ENCODE measurements at places on chromosomes 16 and 17. TPM values are rescaled to one million over a fixed set of nuclear protein-coding genes. Genes with fewer than 3 reads are reported as not detected.
A peak's percentile ranks its signal among the peaks of the same experiment; 100 is the strongest.

DNA sequence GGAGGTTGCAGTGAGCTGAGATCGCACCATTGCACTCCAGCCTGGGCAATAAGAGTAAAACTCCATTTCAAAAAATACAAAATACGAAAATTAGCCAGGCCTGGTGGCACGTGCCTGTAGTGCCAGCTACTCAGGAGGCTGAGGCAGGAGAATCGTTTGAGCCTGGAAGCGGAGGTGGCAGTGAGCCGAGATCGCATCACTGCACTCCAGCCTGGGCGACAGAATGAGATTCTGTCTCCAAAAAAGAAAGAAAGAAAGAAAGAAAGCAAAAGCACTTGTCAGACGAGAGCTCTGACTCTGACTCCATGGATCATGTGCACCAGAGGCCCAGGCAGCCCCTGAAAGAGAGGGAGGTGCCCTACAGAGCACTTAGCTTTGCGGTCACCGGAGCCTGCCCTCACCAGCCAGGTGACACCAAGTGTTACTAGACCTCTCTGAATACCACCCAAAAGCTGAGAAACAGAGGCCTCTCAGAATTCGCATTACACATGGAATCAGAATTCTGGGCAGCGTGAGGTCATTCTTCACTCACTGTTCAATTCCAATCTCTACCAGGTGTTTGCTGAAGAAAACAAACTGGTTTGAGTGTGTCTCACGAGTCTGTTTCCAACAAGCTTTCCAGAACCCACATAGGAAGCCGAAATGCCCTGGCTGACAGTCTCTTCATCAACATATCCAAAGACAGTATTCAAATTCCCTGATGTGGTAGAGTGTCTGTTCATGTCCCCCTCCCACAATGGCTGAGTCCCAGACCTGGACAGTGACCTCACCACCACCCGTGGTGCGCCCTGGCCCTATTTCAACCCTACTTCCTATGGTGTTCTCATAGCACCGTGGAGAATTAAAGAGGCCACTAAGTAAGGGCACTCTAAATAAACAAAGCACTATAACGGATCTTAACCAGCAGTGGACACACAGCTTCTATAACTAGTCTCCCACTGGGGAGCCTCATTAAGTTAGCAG, 1.5 kb downstream of the FLCN start:
- DNase-seq, result peak; percentile 22

Gene HBA2
- not detected for total RNA-seq

Gene GP1BA
- total RNA-seq, result not detected

Gene SEZ6
- total RNA-seq, result not detected

- no peak for DNase-seq
Measured at GRCh38 chr17:8100111-8100510, 12.6 kb upstream of the ALOX12B start.

Gene ARL16
- total RNA-seq, result 20.8 TPM

Gene KCNH6
- 0.18 TPM for total RNA-seq

DNA sequence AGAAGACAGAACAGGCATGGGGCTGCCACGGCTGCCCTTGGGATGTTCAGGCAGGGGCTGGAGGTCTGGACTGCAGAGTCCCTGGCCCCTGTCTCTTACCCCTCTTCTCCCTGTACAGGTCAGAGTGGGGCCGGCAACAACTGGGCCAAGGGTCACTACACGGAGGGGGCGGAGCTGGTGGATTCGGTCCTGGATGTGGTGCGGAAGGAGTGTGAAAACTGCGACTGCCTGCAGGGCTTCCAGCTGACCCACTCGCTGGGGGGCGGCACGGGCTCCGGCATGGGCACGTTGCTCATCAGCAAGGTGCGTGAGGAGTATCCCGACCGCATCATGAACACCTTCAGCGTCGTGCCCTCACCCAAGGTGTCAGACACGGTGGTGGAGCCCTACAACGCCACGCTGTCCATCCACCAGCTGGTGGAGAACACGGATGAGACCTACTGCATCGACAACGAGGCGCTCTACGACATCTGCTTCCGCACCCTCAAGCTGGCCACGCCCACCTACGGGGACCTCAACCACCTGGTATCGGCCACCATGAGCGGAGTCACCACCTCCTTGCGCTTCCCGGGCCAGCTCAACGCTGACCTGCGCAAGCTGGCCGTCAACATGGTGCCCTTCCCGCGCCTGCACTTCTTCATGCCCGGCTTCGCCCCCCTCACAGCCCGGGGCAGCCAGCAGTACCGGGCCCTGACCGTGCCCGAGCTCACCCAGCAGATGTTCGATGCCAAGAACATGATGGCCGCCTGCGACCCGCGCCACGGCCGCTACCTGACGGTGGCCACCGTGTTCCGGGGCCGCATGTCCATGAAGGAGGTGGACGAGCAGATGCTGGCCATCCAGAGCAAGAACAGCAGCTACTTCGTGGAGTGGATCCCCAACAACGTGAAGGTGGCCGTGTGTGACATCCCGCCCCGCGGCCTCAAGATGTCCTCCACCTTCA, 11.7 kb downstream of the TUBB3 start:
- no peak for DNase-seq

GRCh38 chr16:59591480-59591879, 857.4 kb upstream of the GOT2 start:
- no peak for DNase-seq

Gene UTS2R
- 0.13 TPM for total RNA-seq

- DNase-seq, result peak; percentile 82
Measured at GRCh38 chr17:40903129-40903847, 18.2 kb upstream of the KRT20 start.

DNA sequence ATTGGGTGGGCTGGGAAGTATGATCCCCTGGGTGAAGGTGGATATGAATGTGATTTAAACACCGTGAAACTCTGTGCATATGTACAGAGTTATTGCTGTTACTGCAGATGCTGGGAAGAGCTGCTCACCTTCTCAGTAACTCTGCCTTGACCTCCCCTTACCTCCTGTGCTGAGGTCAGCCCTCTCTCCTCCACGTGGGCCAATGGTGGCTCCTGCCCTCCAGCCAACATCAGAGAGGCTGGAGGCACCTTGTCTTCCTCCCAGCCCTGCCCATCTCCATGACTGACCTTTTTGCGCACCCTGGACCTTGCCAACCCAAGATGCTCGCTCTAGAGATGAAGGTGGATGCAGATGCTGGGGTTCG, 387 bp upstream of the ASB16 start:
- DNase-seq, result no peak

DNA sequence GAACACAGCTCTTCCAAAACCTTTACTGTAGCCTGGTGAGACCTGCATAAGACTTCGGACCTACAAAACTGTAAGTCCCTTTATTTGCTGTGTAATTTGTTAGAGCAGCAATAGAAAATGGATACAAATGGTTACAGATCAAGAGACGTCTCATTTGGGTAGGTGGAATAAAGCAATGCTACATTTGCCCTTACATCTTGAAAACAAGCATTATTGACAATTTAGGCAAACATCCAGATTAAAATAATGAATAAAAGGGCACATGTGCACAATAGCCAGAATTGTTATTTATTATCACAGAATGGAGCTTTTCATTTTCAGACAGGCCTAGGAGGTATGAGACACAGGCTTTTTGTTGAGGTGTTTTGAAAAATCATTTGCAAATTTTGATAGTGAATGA, 222.2 kb upstream of the CPHXL start:
- no peak for DNase-seq

- DNase-seq, result no peak
Measured at GRCh38 chr17:15197229-15197628, 67.9 kb downstream of the PMP22 start.

Gene LPO
- not detected for total RNA-seq

GRCh38 chr17:21124086-21124485, 2.7 kb upstream of the DHRS7B start:
- DNase-seq, result no peak

GRCh38 chr17:83075270-83075880, 4.0 kb upstream of the METRNL start:
- DNase-seq, result no peak

Gene NTN1
- total RNA-seq, result 0.04 TPM

- DNase-seq, result no peak
Measured at GRCh38 chr17:17824119-17824782, 12.5 kb downstream of the SREBF1 start.

DNA sequence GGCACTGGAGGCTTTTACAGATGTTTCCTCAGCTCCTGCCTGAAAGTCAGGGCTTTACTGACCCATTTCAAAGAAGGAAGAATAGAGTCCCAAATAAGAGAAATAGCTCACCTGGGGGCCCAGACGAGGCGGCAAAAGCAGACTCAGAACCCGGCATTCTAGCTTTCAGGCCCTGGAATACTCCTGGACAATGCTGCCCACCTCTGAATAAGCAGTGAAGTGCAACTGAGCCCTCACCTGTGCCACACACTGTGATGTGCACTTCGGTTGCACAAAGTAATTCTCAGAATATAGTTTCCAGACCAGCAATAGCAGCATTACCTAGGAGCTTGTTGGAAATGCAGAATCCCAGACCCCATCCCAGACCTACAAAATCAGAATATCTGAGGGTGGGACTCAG, 54.6 kb downstream of the ZNF423 start:
- DNase-seq, result no peak

DNA sequence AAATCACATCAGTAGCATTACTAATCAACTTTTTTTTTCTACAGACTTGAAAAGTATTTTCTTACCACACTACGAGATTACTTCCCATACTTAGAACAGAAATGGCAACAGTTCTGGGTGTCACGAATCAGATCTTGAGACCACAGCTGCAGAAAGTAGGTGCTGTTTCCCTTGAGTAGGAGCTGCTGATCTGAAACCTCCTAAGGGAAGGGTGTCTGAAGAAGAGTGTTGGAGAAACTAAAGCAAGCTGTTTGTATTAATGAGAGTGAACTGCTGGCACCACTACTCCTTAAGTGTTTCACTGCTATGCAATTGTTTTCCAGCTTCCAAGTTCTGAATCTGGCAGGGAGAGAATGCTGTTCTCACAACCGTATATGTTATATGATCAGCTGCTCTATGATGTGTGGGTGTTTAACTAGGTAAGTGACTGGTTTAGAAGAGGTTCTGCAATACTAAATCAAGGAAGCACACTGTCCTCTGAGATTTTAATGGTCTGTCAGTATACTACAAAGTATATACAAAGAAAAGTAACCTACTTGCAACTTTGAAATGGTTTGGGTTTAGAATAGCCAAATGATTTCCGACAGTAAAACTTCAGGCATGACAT, 3.3 kb downstream of the ZNF652 start:
- DNase-seq, result no peak

Gene MMP2
- 0.31 TPM for total RNA-seq

DNA sequence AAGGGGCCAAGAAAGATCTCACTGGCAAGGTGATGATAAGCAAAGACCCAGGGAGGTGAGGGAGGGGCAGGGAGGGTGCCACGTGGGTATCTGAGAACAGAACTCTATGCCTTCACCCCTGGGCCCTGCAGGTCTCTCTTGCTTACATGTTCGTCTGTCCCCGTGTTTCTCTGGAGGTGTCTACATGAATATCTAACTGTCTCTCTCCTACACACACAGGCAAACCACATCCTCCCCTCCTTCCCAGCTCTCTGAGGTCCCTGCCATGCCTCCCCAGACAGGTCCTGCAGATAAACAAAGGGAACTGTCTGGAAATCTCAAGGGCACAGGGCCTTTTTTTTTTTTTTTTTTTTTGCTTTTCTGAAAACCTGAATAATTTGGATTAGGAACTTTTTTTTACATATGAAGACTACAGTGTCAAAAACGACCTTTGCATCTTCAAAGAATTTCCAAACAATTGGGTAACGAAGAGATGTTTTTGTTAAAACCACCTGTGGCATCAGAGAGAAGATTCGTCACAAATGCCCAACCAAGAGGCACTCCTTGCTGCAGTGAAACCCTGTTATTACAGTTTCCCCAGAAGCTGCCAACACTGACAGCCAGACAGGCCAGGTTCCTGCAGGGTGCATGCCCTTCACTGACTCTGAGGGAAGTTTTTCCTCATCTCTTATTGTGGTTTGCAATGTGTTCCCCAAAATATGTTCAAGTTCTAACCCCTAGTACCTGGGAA, 17.8 kb downstream of the PLLP start:
- no peak for DNase-seq

Gene KRTAP4-1
- not detected for total RNA-seq

Gene ITGA2B
- total RNA-seq, result 0.38 TPM

Gene TEX19
- total RNA-seq, result 1.3 TPM

DNA sequence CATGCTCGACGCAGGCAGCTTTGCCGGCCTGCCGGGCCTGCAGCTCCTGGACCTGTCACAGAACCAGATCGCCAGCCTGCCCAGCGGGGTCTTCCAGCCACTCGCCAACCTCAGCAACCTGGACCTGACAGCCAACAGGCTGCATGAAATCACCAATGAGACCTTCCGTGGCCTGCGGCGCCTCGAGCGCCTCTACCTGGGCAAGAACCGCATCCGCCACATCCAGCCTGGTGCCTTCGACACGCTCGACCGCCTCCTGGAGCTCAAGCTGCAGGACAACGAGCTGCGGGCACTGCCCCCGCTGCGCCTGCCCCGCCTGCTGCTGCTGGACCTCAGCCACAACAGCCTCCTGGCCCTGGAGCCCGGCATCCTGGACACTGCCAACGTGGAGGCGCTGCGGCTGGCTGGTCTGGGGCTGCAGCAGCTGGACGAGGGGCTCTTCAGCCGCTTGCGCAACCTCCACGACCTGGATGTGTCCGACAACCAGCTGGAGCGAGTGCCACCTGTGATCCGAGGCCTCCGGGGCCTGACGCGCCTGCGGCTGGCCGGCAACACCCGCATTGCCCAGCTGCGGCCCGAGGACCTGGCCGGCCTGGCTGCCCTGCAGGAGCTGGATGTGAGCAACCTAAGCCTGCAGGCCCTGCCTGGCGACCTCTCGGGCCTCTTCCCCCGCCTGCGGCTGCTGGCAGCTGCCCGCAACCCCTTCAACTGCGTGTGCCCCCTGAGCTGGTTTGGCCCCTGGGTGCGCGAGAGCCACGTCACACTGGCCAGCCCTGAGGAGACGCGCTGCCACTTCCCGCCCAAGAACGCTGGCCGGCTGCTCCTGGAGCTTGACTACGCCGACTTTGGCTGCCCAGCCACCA, 9.7 kb downstream of the VASN start:
- DNase-seq, result no peak

Gene MYH2
- not detected for total RNA-seq

Gene CNGB1
- total RNA-seq, result 0.02 TPM

Gene UNC13D
- total RNA-seq, result 27.2 TPM

Gene HS3ST3B1
- 39.5 TPM for total RNA-seq

Gene CCL8
- not detected for total RNA-seq

GRCh38 chr17:49890077-49890821, 42.4 kb upstream of the TAC4 start:
- DNase-seq, result no peak

Gene GGA2
- total RNA-seq, result 93.1 TPM

GRCh38 chr17:61400717-61401388, 1.2 kb downstream of the TBX2 start:
- DNase-seq, result no peak

Gene ATP2A1
- total RNA-seq, result 3.2 TPM

Gene BAIAP3
- total RNA-seq, result 3.2 TPM

Data from HepG2 (cell line).